ENCODE measurements at places on chromosomes 3 and 15.

- DNase-seq: no peak
These were observed 1.4 kb downstream of the PSMD6 start for GRCh38 chr3:64021922-64022321.

- no peak for DNase-seq
These were observed 93.5 kb downstream of the FLNB start for GRCh38 chr3:58101499-58102389.

DNA sequence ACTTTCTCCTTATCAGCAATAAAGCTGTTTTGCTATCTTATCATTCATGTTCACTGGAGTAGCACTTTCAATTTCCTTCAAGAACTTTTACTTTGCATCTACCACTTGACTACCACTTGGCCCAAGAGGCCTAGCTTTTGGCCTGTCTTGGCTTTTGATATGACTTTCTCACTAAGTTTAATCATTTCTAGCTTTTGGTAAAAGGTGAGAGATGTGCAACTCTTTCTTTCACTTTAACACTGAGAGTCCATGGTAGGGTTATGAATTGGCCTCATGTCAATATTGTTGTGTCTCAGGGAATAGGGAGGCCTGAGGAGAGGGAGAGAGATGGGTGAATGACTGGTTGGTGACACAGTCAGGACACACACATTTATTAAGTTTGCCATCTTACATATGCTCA, 31.0 kb upstream of the FAM3D start:
- no peak for DNase-seq

GRCh38 chr3:99568663-99569335, 69.6 kb upstream of the COL8A1 start:
- DNase-seq: no peak

GRCh38 chr15:70750203-70750869, 13.0 kb downstream of the UACA start:
- DNase-seq: no peak

DNA sequence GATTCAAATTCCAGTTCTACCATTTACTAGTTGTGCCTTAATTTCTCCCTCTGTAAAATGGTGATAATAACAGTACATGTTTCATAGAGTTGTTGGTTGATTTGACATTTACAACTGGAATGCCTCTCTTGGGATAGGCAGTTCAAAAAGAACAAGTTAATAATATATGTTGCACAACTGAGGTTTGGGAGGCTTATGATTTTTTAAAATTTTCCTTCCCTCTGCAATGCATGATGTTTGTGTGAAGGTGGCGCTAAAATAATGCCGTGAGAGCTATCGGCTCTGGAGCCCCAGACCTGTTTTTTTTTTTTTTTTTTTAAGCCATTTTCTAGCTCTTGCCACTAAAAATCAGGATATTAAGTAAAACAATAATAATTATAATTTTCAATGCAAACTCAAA, 18.6 kb downstream of the DNAJB11 start:
- no peak for DNase-seq

DNA sequence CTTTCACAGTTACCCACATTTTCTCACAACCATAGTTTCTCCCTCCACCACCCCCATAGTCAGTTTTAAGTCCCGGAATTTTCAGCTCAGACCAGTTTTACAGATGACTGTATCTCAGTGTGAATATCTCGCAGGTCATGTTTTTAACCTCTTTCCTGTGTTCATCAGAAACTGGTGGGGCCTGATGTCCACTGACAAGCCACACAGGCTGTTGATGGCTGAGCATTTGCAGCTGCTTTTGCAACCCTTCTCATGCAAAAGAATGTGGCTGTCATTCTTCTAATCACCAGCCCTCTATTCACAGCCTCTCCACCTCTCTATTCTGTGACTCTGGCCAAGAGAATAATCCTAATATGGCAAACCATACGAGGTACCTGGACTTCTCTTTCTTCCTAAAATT, 8.5 kb downstream of the GYG1 start:
- DNase-seq: no peak

GRCh38 chr15:41333026-41333562, 413 bp downstream of the NUSAP1 start:
- no peak for DNase-seq

- no peak for DNase-seq
These were observed 23.1 kb downstream of the DAPK2 start for GRCh38 chr15:64023220-64023619.

DNA sequence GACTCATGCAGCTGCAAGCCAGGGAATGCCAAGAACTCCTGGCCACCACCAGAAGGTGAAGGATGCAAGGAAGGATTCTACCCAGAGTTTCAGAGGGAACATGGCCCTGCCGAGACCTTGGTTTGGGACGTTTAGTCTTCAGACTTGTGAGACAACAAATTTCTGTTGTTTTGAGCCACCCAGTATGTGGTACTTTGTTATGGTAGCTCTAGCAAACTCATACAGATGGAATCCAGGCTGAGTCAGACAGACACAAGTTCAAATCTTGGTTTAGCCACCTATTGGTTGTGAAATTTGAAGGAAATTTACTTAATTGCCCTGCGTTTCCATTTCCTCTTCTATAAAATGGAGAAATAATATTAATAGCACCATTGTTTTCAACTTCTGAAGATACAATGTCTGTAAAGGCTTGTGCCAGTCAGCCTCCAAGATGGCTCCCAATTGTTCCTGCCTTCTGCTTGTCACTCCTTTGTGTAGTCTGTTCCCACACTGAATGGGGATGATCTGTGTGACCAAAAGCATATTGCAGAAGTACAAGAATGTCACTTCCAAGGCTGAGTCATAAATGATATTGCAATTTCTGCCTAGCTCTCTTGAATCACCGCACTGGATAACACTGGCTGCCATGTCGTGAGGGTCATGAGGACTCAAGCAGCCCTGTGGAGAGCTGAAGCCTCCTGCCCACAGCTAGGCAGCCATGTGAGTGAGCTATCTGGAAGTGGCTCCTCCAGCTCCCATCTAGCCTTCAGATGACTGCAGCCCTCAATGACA, 223.5 kb upstream of the PROK2 start:
- DNase-seq: no peak

DNA sequence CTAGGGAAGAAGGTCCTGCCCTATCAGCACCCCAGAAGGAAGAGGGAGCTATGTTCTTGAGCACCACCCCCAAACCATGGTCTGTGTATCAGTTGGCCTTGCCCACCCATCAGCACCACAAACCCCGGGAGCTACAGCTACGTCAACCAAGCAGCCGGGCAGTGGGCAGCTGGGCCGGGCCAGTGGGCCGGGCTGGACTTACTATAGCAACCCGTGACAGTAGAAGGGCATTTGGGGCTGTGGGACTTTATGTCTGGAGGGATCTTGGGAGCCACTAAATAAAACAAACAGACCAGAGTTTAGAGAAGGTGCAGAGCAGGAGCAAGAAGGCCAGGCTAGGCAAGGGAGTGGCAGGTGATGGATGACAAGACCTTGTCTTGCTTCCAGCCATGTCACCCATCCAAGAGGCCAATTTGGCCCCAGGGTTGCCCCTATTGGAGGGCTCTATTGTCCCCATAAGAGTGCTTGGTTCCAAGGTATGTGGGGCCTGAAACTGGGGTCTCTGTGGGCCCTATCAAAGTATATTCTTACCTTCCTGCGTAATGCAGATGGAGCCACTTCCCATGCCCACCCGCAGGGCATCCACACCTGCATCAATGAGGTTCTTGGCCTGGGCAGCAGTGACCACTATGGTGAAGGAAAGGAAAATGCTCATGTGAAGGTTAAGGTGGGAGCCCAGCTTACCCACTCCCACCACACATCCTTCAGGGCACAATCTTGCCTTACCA, 3.2 kb downstream of the IMPDH2 start:
- DNase-seq: no peak

DNA sequence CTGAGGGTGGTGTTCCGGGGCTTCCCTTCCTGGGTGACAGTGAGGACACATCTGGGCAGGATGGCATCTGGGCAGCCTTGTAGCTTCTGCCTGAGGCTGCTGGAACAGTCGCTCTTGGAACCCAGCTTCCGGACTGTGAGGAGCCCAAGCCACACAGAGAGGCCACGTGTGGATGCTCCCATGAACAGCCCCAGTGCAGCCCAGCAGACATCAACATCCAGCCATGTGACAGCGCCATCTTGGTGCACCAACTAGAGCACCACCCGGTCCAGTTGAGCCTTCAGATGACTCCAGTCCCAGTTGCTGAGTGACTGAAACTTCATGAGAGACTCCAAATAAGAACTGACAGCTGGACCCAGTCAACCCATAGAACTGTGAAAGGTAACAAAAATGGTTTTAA, 15.5 kb upstream of the CTSH start:
- DNase-seq: no peak

DNA sequence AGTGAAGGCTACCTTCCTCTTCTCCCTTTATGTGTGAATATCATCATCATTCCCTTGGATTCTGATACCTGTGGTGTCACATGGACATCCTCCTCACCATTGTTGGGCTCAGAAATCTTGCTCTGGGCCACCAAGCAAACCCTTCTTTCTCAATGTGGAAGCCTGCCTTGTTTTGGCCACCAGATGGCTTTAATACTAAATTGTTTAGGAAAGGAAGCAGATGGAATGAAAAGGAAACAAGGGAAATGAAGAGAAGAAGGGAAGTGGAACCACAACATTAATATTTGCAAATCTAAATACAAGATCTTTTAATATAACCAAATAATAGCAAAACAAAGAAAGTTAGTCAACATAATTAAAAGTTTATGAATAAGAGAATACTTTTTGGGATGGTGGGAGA, 14.0 kb downstream of the FAM227B start:
- DNase-seq: no peak

DNA sequence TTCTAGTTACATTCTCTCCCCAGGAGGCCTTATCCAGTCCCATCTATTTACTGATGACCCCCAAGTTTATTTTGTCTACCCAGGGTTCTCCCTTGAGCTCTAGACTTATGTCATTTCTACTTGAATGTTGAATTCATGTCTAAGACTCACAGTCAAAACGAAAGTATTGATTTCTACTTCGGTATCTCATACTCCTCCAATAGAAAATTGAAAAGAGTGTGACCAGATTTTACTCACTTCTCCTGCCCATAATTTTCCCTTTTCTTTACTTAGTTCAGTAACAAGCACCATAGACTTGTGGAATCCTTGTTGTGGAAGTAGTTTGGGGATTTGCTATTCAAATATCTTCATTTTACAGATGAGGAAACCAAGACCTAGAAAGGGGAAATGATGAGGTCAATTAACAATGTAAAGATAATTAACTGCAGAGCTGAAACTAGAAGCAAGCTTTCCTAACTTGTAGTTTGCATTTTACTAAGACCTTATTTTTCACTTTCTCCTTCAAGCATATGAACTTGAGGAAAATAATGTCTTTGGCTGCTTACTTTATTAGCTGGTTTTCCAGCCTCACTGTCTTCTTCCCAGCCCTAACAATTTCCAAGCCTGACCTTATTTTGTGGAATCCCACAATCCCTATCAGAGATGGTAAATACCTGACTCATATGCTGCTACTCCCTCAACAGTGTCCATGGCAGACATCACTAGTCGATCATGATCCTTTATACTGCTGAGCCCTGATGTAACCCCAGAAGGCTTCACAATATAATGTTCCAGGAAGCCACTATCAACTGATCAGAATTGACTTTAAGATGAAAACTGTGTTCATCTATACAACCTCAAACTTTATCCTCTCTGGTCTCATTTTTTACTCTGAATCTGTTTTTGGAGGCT, 123.9 kb upstream of the AGBL1 start:
- DNase-seq: no peak

DNA sequence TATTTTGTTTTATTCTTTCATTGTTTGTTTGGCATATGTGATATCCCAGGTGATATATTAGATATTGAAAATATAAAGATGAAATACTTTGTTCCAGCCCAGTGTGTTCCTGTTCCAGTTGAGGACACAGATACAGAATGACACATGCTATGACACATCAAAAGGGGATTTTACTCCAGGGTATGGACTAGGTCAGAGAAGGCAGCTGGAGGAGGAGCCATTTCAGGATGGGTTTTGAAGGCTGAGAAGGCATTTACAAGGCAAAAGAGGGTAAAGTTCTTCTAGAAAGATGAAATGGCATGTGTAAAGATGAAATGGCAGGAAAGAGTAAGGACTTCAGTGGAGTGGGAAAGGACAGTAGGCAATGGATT, 163.8 kb downstream of the ZIC1 start:
- no peak for DNase-seq

- DNase-seq: no peak
These were observed 38.1 kb upstream of the LACTB start for GRCh38 chr15:63083541-63083940.

GRCh38 chr3:3405131-3405530, 225.6 kb upstream of the CRBN start:
- no peak for DNase-seq

- DNase-seq: no peak
These were observed 110.6 kb upstream of the TLE3 start for GRCh38 chr15:70208332-70208731.

DNA sequence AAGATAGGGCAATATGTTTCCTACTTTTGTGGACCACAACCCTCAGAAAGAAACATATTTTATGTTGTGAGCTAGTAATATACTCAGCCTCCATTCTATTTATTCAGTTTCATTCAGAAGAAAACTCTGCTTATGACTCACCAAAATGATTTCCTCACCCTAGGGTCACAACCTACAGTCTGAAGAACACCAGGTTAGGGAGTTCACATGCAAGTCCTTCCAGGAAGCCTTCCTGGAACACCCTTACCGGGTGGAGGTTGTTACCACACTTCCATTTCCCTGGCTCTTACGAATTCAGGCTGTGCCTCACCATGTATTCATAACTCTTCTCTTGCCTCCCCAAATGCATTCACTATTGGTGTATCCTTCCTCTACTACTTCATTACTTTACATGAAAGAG, 228.0 kb upstream of the ADAMTS9 start:
- DNase-seq: no peak

DNA sequence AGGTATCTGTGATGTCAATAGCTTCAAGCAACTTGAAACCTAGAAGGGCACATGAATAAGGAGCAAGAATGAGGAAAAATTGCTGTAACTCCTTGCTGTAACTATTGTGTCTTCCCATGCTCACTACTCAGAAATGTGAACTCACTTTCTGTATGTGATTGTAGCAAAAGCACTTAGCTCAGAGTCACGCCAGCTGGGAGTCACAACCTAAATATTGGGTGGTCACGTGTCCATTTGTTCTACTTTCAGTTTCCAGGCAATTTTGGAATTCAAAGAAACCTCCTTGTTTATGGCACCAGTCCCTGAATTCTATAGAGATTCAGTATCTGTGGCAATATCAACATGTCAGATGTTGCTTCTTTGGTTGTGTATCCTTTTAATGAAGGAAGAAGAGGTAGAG, 241.6 kb upstream of the AZI2 start:
- DNase-seq: no peak

GRCh38 chr3:179551349-179552105, 11.2 kb upstream of the ACTL6A start:
- DNase-seq: no peak

DNA sequence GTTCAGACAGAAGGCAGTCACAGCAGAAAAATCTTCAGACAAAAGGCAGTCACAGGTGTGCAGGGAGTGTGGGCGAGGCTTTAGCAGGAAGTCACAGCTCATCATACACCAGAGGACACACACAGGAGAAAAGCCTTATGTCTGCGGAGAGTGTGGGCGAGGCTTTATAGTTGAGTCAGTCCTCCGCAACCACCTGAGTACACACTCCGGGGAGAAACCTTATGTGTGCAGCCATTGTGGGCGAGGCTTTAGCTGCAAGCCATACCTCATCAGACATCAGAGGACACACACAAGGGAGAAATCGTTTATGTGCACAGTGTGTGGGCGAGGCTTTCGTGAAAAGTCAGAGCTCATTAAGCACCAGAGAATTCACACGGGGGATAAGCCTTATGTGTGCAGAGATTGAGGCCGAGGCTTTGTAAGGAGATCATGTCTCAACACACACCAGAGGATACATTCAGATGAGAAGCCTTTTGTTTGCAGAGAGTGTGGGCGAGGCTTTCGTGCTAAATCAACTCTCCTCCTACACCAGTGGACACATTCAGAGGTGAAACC, 27.6 kb downstream of the ZNF589 start:
- no peak for DNase-seq
